GM12892 (cell line): ENCODE measurements at places on chromosomes 6 and 20.

GRCh38 chr6:27280540-27281000 is 31.5 kb downstream of the POM121L2 start:
- DNase-seq = no peak

- DNase-seq = no peak
Observed at GRCh38 chr6:134391205-134391604, 73.3 kb upstream of the SGK1 start.

GRCh38 chr6:117607511-117607910 is 5.2 kb upstream of the GOPC start:
- no peak for DNase-seq

DNA sequence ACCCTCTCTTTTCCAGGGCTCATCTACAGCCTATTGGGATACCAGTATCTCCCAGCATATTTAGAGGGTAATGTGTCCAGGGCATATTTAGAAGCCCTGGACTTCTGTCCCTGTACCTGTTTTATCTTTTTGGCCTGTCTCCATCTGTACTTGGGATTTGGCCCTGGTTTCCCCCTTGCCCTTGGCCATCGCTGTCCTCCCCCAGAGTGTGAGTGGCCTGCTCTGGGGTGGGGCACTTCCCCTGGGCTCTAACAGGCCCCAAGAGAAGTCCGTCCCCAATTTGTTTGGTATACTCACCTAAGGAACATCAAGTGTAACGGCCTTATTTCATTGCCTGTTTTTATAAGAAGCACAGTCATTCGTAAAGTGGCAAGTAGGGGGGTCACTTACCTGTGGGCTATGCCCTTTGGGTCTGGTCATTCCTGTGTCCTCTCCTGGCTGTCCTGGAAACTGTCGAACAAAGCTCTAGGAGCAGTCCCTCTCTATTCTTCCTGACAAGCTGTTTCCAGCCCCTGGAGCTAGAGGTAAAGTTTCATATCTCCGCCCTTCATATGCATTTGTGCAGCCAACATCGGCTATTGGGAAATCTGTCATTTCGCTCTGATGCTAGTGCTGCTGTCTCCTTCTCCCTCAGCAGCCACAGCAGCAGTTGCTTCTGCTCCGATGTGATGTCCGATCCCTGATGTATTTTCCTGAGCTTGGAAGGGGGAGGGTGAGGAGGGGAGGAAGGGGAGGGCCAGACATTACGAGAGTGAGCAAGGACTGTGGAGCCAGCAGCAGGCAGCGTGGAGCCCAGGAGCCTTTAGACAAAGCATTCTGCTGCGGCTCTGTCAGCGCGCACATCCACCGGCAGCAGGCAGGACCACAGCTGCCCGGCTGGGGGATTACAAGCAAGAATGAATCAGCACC is 83.4 kb downstream of the TCP11 start:
- no peak for DNase-seq

GRCh38 chr20:764255-764654 is 4.0 kb downstream of the SLC52A3 start:
- no peak for DNase-seq
